Transverse colon (tissue), 4 donors: ENCODE measurements at places on chromosomes 16 and 17.
A peak's percentile ranks its signal among the peaks of the same experiment; 100 is the strongest.

GRCh38 chr17:44417553-44417952, 28.1 kb upstream of the ITGA2B start:
- no peak for DNase-seq

DNA sequence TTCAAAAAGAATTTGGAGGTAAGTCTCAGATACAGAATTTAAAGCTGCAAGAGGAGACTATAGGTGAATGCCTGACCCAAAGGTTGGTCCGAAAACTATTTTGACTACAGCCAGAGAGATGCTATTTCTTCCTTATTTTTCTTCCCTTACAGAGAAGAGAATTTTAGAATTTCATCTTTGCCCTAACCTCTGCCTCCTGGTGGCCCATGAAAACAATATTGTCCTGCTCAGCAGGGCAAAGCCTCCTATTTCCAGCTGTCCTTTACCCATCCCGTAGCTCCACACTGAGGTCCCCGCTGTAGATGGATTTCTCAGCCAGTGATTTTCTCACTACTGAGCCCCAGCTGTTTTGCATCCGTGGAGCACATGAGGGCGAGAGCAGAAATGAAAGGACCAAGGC, 24.6 kb downstream of the HOXB1 start:
- no peak for DNase-seq

- peak; percentile 59 for DNase-seq
These were observed 1.9 kb upstream of the MLLT6 start for GRCh38 chr17:38702916-38703741.

DNA sequence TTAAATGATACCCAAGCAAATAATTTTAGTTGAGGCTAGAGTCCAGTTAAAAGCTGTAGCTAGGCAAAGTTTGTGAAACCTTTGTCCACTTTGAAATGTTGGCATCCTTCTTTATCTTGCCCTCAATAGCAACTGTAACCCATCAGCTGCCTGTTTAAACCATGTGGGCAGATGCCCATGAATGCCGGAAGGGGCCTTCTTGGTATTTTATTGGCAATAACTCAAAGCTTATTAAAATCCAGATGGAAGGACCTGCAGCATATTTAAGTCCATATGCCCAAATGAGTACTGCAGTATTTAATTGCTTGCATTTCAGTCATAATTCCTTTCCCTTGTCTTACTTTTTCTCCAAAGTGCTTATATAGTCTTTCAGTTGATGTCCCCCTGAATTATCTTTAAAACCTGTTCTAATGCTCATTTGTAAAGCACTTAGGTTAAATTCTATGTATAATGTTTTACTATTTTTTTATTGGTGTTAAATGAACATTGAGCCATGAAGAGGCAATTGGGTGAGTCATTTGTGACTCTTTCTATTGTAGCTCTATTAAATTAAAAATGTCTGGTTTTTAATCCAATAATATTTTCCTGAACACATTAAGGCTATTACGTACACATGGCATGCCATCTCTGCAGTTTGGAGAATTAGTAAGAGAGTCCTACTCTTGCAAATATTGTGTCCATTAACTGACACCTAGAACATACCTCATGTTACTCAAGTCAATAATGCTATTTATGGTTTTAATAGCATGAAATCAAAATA, 225.3 kb downstream of the KCNJ2 start:
- DNase-seq = no peak

DNA sequence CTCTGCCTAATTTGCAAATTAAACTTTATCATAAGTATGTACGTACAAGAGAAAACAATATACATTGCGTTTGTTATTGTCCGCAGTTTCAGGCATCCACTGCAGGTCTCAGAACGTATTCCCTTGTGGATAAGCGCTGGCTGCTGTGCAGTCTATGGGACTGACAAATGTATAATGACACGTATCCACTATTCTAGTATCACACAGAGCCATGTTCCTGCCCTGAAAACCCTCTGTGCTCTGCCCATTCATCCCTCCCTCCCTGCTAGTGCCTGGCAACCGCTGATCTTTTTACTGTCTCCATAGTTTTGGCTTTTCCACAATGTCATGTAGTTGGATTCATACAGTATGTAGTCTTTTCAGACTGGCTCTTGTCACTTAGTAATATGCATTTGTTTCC, 179.4 kb downstream of the MAF start:
- no peak for DNase-seq

DNA sequence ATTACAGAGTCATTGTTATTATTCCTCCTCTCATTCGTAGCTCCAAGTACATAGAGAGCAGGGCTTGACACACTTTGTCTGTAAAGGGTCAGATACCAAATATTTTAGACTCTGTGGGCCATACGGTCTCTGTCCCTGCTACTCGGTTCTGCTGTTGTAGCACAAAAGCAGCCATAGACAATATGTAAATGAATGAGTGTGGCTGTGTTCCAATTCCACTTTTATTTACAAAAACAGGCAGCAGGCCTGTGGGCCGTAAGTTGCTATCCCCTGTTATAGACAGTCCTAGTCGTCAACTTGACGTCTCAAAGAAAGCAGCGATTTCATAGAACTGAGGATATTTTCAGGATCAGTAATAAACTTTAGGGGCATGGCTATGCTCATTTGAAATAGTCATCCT, 161.6 kb downstream of the MSI2 start:
- no peak for DNase-seq

DNA sequence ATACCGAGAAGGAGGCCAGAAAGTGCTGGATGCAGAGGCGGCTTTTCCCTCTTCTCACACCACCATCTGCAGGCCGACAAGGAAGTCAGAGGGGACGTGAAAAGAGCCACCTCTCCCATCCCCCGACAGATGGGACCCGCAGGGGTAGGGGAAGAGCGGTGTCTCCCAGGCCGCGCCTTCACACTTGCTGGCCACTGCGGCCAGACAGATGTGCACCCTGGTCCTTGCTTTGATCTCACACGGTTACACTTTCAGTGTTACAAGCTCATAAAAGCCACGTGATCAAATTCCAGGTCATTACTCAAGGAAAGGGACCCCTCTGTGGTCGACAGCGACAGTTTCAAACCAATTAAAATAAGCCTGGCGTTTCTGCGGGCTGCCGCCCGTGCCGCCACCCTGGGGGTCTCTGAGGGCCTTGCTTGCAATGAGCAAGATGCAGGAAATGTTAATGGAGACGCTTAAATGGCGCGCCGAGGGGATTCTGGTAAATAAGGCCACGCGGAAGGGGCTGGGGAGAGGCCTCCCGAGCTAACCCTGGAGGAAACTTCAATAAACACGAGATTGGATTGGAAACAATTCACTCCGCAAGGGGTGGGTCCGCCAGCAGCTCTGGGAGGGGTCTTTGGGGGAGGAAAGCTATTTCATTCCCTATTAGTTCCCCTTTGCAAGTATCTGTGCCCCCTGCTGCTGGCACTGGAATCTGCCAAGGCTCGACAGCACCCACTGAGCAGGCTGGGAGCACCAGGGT, 240.9 kb downstream of the ENGASE start:
- no peak for DNase-seq

- peak; percentile 70 for DNase-seq
These were observed 9.7 kb upstream of the NXPH3 start for GRCh38 chr17:49565948-49566491.

DNA sequence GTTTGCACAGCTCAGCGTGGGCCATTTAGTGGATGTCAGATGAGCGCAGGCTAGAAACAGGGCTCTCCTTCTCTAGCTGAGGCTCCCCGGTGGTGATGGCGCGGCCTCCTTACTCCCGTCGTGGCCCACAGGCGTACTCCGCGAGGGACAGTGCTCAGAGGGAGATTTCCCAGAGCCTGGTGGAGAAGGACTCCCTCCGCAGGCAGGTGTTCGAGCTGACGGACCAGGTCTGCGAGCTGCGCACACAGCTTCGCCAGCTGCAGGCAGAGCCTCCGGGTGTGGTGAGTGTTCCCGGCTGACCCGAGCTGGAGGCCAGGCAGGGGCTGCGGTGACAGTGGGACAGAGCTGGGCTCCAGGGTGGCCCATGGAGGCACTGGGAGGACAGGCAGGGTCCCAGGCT, 21.4 kb downstream of the CARD14 start:
- no peak for DNase-seq

GRCh38 chr17:74952431-74953133, 16.9 kb downstream of the OTOP3 start:
- DNase-seq = no peak

DNA sequence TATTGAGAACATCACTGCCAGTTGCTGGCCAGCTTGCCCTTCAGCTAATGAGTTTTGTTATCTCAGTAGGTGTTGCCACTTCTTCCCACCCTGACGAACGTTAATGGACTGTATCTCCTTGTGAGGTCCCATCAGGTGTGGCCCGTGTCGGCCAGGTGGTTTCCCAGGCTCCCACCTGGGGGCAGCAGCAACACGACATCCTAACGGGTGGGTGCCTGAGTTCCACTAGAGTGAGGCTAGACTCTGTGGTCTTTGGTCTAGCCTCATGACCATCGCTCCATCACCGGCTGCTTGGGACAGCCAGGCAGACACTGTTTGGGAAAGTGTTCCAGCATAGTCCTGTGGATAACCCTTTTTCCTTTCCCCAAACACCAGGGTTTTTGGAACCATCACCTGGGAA, 45.6 kb upstream of the LCMT1 start:
- DNase-seq = no peak

DNA sequence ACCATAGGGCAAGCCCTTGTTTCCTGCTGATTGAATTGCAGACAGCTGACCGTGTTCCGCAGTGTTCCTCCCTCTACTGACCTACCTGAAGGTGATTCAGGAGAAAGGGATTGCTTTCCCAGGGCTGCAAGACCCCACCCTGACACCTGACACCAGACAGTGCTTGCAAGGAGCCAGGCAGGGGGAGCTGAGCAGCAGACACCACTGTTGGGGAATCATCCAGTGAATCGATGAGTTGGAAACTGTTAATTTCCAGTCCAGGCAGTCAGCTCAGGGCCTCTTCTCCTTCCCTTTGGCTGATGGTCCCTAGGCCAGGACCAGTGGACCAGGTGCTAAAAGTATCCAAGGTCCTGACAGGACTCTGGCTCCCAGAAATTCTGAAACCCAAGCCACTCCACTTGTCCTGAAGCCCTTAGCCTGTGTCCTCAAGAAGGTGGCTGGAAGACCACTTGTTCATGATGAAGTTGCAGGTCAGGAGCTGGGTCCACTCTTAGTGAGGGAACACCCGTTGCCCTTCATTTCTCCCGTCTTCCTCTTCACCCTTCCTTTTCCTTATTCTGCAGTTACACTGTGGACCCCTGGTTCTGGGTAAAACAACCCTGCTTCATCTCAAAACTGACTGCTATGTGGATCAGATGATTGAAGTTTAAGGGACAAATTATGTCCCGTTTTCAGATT, 9.5 kb upstream of the UNK start:
- DNase-seq = peak; percentile 13

- DNase-seq = no peak
These were observed 40.4 kb downstream of the PITPNC1 start for GRCh38 chr17:67417507-67417906.

DNA sequence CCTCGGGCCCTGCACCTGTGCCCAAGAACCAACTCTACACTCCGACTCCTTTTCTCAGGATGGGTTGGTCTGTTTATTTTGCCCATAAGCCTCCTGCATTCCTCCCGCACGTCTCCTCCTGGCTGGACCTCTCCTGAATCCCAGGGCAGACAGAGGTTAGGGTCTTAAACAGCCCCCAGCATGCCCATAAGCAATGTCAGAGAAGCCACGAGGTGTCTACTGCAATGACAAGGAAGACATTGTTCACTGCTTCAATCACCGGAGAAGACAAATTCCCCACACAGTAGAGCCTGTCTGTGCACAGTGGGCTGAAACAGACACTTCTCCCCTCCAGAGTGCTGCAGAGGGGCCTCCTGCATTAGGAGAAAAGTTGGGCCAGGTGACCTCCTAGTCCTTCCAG, 230.6 kb upstream of the RPL38 start:
- no peak for DNase-seq

- no peak for DNase-seq
These were observed 7.9 kb downstream of the TP53I13 start for GRCh38 chr17:29576214-29577000.

DNA sequence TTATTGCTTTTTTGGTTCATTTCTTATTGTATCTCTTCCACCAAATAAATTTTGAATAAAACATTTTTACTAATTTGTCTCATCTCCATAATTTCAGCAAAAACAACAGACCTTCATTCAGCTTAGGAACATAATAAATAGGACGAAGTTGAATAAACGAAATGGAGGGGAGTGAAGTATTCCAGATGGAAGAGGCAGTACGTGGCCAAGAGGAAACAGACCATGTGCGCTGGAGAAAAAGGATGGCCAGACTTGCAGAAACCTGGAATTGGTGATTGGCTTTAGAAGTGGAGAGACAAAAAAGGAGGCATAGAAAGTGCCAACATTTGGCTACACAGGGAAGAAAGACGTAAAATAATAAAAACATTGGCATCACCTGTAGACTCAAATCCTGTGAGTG, 113.5 kb downstream of the USP22 start:
- no peak for DNase-seq

- DNase-seq = no peak
These were observed 126.2 kb downstream of the FOXL1 start for GRCh38 chr16:86704516-86704915.

DNA sequence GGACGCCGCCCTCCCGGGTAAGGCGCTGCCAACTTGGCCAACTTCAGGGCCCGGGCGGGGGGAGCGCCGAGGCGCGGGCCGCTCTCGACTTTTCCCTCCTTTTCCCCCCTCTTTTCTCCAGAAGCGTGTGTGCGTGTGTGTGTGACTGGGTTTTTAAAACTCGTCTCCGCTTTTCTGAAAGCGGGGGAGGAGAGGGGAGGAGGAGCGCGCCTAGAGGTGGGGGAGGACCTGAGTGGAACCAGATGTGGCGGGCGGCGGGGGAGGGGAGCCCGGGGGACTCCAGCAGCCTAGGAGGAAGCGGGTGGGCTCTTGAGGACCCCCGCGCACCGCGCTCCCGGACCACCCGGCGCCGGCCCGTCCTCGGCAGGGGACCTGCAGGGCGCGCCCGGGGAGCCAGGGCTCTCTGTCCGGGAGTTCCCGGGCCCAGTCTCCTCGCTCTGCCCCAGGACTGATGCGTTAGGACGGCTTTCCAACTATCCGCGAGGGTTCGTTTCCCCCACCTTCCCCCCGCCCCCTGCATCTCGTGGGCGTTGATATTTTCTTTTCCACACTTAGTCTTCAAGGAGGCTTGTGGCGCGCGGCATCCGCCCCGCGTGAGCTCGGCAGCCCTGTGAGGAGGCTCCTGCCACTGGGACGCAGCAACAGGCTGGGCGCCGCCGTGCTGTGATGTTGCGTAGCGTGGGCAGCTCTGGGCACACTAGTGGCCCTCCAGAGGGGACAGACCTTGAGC, 599 bp downstream of the MRC2 start:
- DNase-seq = peak; percentile 28

DNA sequence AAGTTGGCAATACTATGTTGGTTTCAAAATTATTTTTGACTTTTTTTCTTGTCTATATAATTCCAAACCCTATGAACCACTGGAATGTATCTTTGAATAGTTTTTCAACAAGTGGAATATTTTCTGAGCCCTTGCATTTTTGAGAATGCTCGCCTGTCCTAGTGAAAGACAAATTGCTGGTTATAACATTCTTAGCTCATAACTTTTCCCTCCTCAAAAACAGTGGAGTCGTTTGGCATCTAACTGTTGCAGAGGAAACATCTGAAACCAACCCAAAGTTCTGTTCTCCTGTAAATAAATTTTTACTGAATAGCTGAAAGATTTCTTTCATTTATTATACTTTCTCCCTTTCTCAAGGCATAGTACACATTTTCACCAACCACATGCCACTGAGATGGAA, 11.3 kb upstream of the COX10 start:
- no peak for DNase-seq

- DNase-seq = no peak
These were observed 2.9 kb upstream of the LYRM9 start for GRCh38 chr17:27895940-27896535.

- DNase-seq = peak; percentile 38
These were observed 75.0 kb upstream of the WSB1 start for GRCh38 chr17:27218719-27219488.

GRCh38 chr16:80418517-80419355, 122.1 kb upstream of the DYNLRB2 start:
- DNase-seq = no peak

GRCh38 chr16:23113185-23113584, 36.1 kb downstream of the USP31 start:
- DNase-seq = no peak
